ENCODE measurements at places on chromosomes 1 and 21.

DNA sequence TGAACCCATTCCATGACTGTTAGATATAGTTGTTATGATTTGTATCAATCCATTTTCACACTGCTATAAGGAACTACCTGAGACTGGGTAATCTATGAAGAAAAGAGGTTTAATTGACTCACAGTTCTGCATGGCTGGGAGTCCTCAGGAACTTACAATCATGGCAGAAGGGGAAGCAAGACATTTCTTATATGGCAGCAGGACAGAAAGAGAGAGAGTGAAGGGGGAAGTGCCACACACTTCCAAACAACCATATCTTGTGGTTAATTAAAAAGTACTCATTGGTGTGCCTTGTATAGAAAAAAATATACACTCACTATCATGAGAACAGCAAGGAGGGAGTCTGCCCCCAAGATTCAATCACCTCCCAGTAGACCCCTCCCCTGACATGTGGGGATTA, 137.6 kb upstream of the NBPF11 start:
- no peak for DNase-seq

- DNase-seq: no peak
Measured at GRCh38 chr1:9422321-9422720, 116.9 kb upstream of the SLC25A33 start.

DNA sequence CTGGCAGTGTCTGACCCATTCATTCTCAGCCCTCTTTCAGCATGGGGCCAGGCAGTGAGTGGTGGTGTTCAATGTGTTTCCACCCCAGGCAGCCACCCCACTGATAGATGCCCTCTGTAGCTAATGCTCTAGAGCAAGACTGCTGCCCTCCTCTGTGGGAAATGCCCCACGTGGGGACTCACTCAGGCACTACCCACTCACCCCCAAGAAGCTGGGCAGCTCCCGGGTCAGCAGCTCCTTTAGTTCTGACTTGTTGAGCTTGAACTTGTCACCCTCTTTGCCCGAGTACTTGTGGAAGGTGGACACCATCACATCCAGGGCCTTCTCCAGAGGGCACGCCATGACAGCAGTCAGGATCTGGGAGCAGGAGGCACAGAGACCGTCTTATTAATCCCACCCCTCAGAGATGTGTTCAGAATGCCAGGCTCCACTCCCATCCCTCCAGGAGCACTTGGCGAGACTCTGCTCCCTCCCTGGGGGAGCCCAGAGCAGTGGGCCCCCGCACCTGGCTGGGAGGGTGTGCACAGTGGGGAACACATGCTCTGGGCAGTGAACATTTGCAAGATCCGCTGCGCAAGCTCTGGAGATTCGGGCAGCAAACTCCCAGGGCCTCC, 1.0 kb downstream of the S100A4 start:
- DNase-seq: no peak

DNA sequence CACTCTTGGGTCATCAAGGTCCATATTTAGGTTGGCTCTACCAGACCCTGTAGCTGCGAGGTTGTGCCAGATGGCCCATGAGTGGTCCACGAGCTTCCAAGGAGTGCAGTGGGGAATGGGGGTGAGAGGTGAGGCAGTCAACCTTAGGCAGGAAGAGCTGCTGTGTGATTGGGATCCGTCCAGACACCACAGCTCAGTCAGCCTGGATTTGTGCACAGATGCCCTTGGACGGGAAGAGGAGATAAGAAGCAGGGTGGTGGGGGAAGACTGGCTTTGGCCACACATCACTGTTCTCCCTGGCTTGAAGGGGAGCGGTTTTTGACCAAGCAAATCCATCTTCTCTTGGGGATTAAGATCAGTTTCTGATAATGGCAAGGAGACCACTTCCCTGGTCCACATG, 130.6 kb downstream of the IGSF21 start:
- no peak for DNase-seq

DNA sequence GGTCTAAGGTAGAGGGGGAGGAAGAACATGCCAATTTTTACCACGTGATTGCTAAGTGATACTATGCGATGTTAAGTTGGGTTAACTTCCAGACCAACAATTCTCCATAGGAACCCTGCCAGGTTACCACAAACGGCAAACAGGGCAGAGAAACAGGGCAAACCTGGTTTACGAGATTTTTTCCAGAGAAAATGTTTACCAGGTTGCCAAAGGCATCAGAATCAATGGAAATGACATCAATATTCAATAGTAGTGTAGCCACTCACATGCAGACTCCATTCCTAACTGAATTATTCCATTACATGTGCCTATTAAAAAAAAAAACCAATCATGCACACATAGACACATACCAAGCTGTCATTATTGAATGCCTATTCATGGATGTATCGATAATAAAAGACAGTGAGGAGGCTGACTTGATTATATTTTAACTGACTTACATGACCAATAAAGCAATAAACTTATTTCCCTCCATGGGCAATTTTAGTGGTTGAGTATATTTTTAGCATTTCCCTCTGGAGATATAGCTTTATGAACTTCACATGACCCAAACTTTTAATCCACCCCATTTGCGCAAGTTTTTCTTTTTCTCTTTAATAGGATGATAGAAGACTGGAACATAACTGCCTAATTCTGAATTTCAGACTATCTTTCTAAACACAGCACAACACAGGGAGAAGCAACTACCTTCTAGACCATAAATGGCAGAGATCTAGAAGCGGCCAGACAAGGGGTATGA, 40.5 kb upstream of the KCNE1 start:
- no peak for DNase-seq

DNA sequence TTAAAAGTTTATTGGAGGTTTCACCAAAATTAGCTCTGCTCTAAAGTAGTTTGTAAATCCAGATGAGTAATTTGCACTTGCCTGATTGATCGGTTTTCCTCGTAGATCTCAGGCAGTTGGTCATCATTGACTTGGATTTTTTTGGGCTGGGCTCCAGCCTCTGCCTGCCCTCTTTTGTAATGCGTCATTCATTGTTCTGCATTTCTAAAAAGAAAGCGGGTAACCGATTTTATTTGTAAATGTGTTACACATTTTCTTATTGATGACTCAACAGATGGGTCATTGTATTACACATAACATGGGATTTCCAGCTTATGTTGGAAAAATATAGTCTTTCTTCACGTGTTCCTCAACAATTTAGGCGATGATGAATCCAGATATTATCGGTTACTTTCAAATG, 5.5 kb downstream of the ETS2 start:
- DNase-seq: no peak

GRCh38 chr21:45076245-45076711, 1.9 kb downstream of the ADARB1 start:
- DNase-seq: no peak

DNA sequence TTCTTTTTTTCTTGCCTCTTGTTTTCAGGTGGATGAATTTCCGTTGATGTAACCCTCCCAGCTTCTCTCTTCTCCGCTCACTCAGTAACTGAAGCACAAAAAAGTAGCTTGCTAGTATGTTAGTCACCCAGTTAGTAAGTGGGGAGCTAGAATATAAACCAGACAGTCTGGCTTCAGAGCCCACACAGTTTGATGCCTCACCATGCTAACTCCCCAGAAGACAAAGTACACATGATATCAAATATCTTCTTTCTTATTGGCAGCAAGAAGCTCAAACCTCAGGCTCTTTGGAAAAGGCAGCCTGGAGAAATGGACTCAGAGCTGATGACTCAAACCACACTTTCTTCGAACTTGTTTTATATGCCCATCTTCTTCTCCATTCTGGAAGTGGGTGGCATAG, 187.5 kb upstream of the PLXNA2 start:
- no peak for DNase-seq

DNA sequence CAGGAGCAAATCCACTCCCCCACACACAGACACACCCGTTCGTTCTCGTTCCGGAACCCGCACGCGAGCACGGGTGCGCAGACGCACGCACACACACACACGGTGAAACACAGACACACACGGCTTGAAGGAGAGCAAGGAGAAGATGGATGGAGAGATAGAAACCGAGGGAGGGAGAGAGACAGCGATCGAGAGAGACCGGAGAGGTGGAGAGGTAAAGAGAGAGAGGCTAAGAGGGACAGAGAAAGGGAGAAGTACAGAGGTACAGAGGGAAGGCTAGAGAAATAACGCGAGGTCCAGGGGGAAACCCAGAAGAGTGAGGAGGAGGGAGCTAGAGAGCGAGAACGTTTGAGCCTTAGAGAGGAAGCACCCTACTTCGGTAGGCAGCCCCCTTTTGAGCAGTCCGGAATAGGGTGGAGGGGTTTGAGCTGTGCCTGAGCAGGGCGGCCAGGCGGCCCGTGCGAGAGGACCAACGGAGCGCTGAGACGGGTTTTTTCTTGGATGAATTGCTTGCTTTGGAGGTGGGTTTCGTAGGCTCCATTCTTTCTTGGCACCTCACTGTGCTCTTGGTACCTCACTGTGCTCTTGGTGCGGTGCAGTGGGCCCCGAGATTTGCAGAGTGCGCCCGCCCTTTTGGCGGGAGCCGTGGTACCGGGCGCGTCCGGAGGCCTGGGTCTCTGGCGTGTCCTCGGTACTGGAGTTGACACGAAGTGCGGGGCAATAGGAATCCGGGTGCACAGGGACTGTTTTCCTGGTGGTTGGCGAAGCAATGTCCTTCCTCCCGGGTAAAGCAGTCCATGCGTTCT, 88.4 kb upstream of the RHOU start:
- DNase-seq: no peak

DNA sequence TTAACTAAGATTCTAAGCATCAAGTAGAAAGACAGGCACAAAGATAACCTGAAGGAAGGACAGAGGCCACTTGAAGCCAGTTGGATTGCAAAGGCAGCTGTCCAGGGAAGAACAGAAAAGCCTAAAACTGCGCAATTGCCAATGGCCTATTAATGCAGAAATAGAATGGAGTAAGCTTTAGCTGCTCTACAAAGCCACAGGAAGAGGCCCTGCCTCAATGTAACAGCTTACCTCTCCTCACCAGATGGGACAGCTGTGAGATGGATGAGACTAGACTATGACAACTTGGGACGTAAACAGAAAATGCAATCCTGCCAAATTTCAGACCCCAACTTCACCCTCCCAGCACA, 176.5 kb downstream of the EIF4G3 start:
- no peak for DNase-seq

- no peak for DNase-seq
Measured at GRCh38 chr1:36884029-36884701, 150.2 kb downstream of the GRIK3 start.

DNA sequence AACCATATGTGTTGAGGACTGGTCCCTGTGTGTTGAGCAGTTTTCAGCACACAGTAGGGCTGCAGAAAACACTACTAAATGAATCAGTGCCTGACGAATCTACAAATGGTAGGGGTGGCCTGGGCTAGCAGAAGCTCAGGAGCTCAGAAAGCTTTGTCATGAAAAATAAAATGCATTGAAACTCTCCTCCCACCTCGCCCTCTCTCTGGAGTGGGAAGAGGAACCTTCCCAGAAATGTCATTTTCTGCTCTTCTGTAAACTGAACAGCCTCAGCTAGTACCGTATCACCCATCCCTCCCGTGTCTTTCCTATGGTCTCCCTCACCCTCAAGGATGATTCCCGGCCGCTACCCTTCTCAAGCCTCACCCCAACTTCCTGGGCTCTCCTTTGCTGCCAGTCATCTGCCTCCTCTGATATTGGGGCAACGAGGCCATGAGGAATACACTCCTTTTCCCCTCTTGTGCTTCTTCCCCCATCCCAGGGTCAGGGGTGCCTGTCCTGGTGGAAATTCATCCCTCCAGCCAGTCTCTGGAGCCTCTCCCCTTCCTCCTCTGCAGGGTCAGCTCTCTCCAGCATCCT, 734.5 kb downstream of the PTPRU start:
- DNase-seq: no peak

DNA sequence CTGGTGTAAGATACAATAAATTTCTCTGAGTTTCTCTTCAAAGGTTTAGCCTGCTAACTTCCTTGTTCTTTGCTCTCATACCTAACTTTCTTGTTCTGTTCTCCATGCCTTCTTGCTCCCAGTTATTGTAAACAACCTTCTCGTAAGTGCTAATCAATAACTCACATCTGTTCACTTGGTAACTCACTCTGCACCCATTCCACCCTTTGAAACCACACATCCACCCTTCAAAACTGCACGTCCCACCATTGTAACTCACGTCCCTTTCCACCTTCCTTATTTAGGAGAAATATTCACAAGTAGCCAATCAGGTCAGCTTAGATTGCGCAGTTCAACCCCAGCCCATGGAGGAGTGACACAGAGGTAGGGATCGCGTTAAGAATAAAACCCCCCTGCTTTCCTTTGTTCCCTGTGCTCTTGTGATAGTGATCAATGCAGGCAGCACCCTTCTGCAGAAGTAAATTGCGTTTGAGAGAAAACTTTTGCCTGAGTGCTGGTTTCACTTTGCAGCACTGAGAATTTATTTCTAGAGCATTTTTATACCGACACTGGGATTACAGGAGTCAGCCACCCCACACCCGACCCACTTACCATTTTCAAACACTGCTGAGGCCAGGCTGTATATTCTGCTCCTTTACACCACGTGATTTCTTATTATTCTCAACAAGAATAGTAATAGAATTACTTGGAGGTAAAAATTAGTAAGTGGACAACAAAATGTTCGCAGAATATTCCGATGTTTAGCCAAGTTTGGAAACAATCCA, 789.2 kb upstream of the RGS18 start:
- no peak for DNase-seq

GRCh38 chr1:207077470-207078377, 10.9 kb upstream of the C4BPB start:
- DNase-seq: no peak

DNA sequence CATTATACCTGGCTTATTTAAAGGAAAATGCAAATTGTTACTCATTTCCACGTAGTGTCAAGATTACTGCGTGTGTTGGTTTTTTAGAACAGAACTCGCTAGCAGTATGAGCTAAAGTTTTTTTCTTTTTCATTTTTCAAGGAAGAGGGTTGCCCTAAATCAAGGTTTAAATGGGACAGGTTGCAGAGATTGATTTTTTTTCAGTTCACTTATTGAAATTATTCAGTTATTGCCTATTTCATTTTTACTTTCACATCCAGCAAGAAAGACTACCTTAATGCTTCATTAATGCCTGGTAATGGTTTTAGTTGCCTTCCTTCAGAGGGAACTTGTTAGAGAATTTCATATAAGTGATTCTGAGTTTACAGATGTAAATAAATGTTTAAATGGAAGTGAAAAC, 5.6 kb downstream of the FAM20B start:
- DNase-seq: no peak

GRCh38 chr1:98398649-98399048, 262.9 kb upstream of the SNX7 start:
- DNase-seq: no peak

GRCh38 chr1:21449906-21450305, 10.0 kb downstream of the NBPF3 start:
- no peak for DNase-seq

DNA sequence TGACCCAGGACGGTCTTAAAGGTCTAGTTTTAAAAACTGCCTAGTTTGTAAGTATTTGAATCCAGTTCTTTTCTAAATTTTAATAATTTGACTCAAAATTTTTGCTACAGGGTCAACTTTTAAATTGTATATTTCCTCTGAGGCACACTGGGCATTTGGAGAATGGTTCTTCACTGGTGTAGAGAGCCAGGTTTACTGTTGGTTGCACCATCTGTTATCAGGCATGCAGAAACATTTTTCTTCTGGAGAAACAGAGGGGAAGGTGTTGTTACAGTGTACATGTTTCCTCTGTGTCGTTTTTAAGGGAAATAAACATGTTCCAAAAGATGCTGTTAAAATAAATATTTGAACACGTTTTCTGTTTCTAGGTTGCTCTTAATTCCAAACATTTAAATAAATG, 39.0 kb upstream of the RWDD3 start:
- DNase-seq: peak; percentile 83
